Camera-type eye (tissue), 1 donor: ENCODE measurements at places on chromosomes 6 and 20. TPM values are rescaled to one million over a fixed set of nuclear protein-coding genes. Genes with fewer than 3 reads are reported as not detected.

Gene MYCT1
- total RNA-seq: 21.2 TPM

Gene TRIM31
- total RNA-seq: not detected

Gene GPR6
- not detected for total RNA-seq

Gene COX4I2
- total RNA-seq: 3.2 TPM

Gene FAM217B
- 14.7 TPM for total RNA-seq

Gene MCHR2
- not detected for total RNA-seq

Gene TAAR1
- total RNA-seq: not detected

Gene NEU1
- 32.8 TPM for total RNA-seq

Gene TDRD6
- total RNA-seq: 2.6 TPM

Gene ARG1
- 4.5 TPM for total RNA-seq

Gene PI16
- 154 TPM for total RNA-seq

Gene RIMS1
- 56.7 TPM for total RNA-seq

Gene ZSCAN23
- total RNA-seq: 26.7 TPM

Gene OR2B6
- total RNA-seq: not detected

Gene ENPP5
- total RNA-seq: 8.9 TPM

Gene BMP5
- total RNA-seq: 20.8 TPM

Gene HCK
- 4.9 TPM for total RNA-seq

Gene ASIP
- total RNA-seq: 1.9 TPM

Gene KCNK15
- total RNA-seq: 1.4 TPM

Gene IL20RA
- 2.3 TPM for total RNA-seq

Gene BCAS1
- 6.1 TPM for total RNA-seq

Gene SULF2
- 111 TPM for total RNA-seq

Gene SLC32A1
- total RNA-seq: 8.2 TPM

Gene NNAT
- 237 TPM for total RNA-seq

Gene C6orf132
- total RNA-seq: 4.4 TPM

Gene SMLR1
- not detected for total RNA-seq

Gene MOXD1
- 16.7 TPM for total RNA-seq

Gene SAMD10
- 8.9 TPM for total RNA-seq

Gene PXDC1
- total RNA-seq: 22.0 TPM

Gene NOTCH4
- total RNA-seq: 13.6 TPM

Gene KCNK17
- 0.33 TPM for total RNA-seq

Gene FKBP1C
- total RNA-seq: not detected

Gene ZBTB46
- 12.1 TPM for total RNA-seq

Gene RSPO3
- 9.5 TPM for total RNA-seq
